Activated CD8-positive, alpha-beta memory T cell treated with anti-CD3 and anti-CD28 coated beads, Interleukin-2, amount 10 ng/mL, durations not matched to agents 7 days and 5 days (primary cell): ENCODE measurements at places on chromosomes 16 and 17. TPM values are rescaled to one million over a fixed set of nuclear protein-coding genes. Genes with fewer than 3 reads are reported as not detected.

DNA sequence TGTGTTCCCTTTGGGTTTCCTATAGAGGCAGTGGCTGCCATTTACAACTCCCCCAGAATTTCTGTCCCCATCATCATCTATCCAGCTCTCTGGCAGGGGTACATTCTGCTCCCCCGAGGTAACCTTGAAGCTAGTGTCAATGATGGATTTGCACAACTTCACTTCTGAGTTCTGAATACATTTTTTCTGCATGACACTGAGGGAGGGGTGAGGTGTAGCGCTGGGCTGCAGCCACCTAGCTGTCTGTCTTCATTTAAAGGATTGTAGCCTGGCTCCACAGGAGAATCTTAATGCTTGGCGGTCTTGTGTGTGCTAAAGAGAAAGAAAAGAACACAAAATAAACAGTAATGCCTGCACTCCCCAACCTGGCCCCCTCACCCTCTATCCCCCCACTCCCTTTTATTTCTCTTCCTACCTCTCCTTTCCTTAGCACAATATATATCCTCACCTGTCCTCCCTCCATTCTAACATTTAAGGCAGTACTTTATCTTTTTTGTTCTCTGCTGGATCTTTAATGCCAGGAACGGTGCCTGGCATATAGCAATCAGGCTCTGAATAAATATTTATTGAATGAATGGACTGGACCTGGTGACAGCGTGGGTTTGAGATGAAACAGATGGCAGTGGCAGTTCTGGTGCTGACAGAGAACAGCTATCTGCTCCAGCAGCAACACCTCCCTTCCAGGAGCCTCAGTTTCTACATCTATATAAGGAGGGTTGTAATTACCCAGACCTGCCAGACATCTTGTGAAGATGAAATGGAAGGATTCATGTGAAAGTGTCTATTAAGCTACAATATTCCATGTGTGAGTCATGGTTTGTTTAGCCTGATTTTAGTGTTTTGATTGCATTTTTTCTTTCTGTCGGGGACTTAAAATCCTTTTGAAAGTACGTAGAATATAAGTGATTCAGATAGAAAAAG lies 163.5 kb upstream of the CDH11 start:
- DNase-seq = no peak

DNA sequence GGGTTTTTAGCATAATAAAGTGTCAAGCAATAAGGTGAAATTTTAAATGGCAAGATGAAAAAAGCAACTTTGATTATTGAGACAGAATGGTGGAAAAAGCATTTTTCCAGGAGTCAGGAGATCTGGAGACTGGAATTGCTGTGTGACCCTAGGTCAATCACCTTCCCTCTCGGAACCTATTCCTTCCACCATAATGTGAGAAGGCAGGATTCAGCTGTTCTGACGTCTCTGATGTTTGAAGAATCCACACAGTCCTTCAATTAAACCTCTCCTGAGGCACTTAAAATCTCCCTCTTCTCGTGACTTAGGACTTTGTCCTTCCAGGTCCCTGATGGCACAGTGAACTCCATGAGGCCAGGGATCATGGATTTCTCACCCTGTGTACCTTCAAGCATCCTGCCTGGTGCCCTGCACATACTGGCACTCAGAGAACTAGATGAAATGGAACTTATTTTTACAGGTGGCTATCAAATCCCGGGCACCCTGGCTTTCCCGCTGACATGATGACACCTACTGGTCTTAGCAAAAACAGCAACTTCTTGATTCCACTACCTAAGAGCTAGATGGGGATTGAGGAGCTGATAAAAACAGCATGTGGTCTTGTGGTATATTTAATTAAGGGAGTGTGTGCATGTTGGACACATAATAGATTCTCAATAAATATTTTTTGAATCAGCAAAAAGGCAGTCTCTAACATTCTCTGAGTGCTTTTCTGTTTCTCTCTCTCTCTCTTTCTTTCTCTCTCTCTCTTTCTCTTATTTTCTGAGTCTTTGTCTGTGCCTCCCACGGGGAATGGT lies 2.3 kb upstream of the CCDC182 start:
- peak; percentile 57 for DNase-seq

DNA sequence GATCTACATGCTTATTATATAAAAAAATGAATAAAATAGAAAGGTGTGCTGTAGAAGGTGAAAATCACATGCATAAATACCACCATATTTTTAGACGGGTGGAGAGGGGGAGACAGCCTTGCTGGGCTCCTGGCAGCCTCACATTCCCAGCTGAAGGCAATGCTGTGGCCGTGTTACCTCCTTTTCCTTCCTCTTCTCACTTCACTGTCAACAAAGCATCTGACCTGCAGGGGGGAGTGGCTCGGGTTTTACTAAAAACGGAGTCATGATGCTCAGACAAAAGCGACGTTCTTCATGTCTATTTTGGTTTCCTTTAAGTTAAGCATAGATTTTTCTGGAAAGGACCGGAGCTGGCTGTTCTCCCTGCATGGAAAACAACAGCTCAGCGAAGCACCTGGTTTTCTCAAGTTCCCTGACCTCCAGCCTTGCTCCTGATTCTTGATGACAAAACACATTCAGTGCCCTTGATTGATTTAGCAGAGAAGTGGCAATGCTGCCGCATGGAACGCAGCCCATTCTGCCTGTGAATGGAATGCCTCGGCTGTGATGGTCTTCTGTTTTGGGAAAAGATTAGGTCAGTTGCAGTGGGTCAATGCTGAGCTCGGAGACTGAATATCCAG lies 5.5 kb upstream of the RPTOR start:
- no peak for DNase-seq

GRCh38 chr16:4160658-4161430 lies 44.6 kb upstream of the ADCY9 start:
- DNase-seq = no peak

DNA sequence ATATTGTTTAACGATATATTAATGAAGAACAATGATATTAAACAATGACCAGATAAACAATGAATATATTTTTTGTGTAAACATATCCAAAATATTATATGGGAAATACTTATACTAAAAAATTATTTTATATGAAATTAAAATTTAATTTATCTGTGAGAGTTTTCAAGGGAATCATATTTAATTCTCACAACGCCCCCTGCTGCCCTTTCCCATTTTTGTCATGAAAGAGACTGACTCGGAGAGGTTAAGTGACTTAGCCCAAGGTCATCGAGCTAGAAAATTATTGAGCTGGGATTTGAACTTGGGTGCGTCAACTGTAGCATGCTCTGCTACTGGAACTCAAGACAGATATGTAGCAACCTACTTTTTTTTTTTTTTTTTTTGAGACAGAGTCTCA lies 7.2 kb upstream of the MYCBPAP start:
- peak; percentile 52 for DNase-seq

- DNase-seq = no peak
These were observed 338.1 kb downstream of the SEC14L1 start for GRCh38 chr17:77478899-77479298.

DNA sequence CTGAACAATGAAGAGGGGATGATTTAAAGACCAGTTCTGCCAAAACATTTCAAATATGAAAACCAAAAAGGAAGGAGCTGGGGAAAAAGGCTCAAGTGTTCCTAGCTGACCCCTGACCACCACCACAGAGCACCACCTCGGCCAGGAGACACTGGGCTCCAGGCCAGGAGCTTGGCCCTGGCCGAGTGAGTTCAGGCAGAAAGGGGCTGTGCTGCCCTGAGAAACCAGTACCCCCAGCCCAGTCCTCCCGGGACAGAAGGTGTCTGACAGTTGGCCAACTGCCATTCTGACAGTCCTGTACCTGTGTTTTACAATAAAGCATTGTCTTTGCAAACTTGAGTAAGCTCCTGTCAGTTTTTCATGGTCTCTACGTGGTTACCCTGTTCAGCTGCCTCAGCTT lies 98.2 kb downstream of the VPS53 start:
- DNase-seq = no peak

DNA sequence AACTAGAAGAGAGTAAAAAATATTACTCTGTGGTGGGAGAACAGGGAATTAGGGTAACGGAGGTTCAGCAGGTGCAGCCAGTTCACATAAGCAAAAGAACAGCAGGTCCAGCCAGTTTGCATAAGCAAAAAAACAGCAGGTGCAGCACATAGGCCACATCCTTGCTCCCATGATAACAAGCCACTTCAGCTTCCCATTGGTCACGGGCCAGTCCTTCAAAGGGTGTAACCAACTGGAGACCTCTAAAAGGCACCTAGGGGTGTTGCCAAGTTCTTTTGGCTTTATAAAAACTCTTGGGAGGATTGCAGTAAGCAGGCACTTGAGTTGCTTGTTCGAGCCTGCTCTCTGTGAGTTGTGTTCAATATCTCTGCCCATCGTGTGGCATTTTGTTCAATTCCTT lies 488.1 kb downstream of the XYLT1 start:
- no peak for DNase-seq

KRT23 gene
- not detected for total RNA-seq

PNMT gene
- total RNA-seq = not detected

GRCh38 chr16:48525201-48526057 lies 84.6 kb downstream of the N4BP1 start:
- no peak for DNase-seq

DNA sequence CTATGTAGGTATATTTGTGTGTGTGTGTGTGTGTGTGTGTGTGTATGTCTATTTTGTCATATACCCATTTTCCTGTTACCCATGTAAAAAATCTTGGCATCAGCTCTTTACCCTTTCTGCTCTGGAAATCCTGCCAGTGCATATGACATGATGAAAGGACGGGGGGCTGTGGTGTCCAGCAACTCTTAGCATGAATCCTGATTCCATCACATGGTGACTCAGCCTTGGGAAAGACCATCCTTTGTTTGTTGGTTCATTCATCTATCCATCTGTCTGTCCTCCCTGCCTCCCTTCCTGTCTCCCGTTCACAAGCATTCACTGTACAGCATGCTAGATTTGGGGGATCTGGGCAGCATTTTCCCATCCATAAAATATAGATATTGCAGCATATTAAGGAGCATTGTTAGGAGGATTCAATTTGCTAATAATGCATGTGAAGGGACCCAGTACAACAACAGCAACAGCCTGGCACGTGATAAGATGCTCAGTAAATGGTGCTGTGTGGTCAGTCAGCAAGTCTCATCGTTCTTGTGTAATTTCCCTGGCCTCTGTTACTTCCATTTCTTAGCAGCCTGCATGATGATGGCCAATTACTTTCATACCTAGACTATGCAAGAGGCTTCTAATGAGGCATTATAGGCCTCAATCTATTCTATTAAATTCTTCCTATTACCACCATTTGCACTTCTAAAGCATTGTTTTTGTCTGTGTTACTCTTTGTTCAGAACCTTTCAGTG lies 191.0 kb downstream of the PRKCA start:
- DNase-seq = no peak

DNA sequence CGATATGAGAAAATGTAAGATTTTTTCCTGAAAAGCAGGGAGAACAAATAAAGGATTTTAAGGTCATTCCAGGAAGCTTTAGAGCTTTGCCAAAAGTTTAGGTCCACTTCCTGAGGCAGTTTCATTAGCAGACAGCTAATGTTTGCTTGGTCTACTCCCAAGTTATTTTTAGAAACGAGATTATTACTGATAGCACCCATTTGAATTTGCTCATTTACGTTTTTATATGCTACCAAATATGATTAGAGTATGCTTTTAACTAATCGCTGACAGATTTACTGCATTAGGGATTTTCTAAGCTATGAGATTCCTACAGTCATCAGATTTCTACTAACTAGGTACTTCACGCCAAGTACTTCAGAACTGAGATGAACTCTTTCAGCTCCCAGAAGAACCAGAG lies 98.1 kb downstream of the WNT3 start:
- DNase-seq = no peak

GRCh38 chr17:28977659-28978355 lies 26.5 kb upstream of the PHF12 start:
- no peak for DNase-seq

DNA sequence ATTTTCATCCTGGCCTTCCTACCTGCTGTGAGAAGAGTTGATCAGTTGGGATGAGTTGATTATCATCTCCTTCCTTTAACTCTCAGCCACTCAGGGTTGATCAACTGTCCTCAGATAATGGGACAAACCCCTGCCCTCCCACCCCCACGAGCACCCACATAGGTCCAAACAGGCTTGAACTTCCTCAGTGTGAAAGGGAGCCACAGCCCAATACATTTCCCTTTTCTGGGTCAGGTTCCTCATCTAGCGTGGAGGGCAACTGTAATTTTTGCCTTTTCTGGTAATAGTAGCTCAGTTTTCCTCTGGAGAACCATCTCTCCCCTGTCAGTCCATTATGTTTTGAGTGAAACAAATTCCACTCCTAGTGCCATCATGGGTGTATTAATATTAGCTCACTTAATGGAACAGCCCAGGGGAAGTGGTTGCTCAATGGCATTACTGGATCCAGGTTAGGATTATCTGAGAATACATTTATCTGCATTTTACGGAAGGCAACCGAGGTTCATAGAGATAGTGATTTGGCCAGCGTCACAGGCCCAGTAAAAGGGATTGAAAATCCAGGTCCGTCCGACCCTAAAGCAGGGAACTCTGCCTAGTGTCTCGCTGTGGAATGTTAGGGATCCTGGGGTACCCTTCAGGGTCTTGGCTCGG lies 476 bp upstream of the LPCAT2 start:
- DNase-seq = no peak

PGAP3 gene
- total RNA-seq = 13.8 TPM
